ENCODE measurements at places on chromosomes 3 and 15.

DNA sequence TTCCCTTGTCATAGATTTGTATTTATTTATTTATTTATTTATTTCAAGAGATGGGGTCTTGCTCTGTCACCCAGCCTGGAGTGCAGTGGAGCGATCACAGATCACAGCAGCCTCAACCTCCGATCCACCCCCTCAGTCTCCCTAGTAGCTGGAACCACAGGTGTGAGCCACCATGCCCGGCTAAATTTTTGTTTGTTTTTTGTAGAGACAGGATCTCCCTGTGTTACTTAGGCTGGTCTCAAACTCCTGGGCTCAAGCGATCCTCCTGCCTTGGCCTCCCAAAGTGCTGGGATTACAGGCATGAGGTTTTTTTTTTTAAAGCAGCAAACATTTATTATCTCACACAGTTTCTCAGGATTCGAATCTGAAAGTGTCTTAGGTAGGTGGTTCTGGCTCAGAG is 2.5 kb downstream of the TTBK2 start:
- H3K27me3 ChIP-seq = no peaks in the 10 kb centered on the region
- H3K36me3 ChIP-seq = no peaks in the 10 kb centered on the region
- no peak overlapping the region for H3K27ac ChIP-seq
- DNase-seq = no peak
- H3K4me3 ChIP-seq = no peak overlapping the region

DNA sequence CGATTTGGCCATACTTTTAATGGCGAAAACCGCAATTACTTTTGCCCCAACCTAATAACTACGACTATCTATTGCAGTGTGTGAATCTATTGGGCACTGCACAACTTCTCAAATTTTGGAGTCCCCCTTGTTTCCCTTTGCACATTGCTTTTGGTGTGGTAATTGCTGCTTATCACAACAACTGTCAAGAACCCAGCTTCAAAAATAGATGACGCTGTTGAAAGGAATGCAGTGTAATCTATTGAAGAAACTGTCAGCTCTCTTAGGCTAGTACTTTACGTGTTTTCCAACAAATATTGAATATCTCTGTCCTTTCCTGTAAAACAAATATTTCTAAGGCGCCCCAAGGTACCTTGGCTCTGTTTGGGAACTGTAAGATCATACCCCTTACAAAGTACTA is 222.8 kb upstream of the UBE2E2 start:
- H3K4me3 ChIP-seq = no peak overlapping the region
- no peak for DNase-seq
- no peaks in the 10 kb centered on the region for H3K36me3 ChIP-seq
- H3K27me3 ChIP-seq = no peaks in the 10 kb centered on the region

DNA sequence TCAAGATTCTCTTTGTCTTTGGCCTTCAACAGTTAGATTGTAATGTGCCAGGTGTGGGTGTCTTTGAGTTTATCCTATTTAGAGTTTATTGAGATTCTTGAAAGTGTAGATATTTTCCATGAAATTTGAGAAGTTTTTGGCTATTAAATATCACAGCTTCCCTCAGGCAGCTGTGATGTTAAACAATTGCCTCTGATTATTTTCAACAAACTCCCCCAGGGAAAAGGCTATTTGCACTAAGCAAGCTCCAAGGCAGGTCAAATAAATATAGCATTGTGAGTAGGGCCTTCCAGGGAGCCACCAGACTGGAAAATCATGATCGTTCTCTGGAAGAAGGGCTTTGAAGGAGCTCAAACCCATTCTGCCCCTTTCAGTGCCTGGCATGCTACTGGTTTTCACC is 107.0 kb downstream of the EEFSEC start:
- no peaks in the 10 kb centered on the region for H3K4me1 ChIP-seq
- H3K4me3 ChIP-seq = no peak overlapping the region
- no peaks in the 10 kb centered on the region for H3K27me3 ChIP-seq
- peaks cover 9% of the 10 kb centered on the region for H3K36me3 ChIP-seq

- no peak overlapping the region for H3K4me3 ChIP-seq
- no peak for DNase-seq
- no peaks in the 10 kb centered on the region for H3K27me3 ChIP-seq
- no peak overlapping the region for H3K27ac ChIP-seq
- H3K36me3 ChIP-seq = no peaks in the 10 kb centered on the region
Observed at GRCh38 chr3:193563426-193563825, 8.7 kb upstream of the ATP13A4 start.

GRCh38 chr15:63258658-63259057 is 18.7 kb upstream of the APH1B start:
- no peak overlapping the region for H3K27ac ChIP-seq
- no peaks in the 10 kb centered on the region for H3K27me3 ChIP-seq
- no peak overlapping the region for H3K4me3 ChIP-seq

DNA sequence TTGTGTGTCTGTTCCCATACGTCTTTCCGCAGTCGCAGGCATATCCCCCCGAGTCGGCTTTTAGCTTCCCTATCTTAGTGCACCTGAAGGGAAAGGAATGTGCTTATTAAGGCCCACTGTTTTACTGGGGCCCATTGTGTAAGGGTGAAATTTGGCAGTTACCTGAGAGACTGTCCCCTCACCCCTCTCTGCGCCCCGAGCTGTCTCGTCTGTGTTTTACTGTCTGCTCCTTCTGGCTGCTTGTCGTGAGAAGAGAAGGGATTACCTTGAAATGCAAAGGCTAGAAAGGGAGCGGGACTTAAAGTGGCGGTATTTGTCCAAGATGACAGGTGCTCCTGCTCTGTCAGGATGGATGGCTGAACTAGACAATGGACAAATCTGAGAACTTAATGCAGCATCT is 233.0 kb upstream of the POU1F1 start:
- no peak for DNase-seq
- H3K4me3 ChIP-seq = no peak overlapping the region
- H3K4me1 ChIP-seq = no peaks in the 10 kb centered on the region
- no peaks in the 10 kb centered on the region for H3K36me3 ChIP-seq
- H3K27me3 ChIP-seq = no peaks in the 10 kb centered on the region
- no peak overlapping the region for H3K27ac ChIP-seq

- no peaks in the 10 kb centered on the region for H3K27me3 ChIP-seq
- no peaks in the 10 kb centered on the region for H3K4me1 ChIP-seq
- H3K27ac ChIP-seq = no peak overlapping the region
- H3K36me3 ChIP-seq = no peaks in the 10 kb centered on the region
- no peak for DNase-seq
Observed at GRCh38 chr3:148711981-148712666, 14.4 kb downstream of the AGTR1 start.

GRCh38 chr15:100926971-100927756 is 8.0 kb downstream of the LRRK1 start:
- H3K27me3 ChIP-seq = no peaks in the 10 kb centered on the region
- H3K4me1 ChIP-seq = no peaks in the 10 kb centered on the region
- no peaks in the 10 kb centered on the region for H3K36me3 ChIP-seq
- no peak overlapping the region for H3K27ac ChIP-seq

DNA sequence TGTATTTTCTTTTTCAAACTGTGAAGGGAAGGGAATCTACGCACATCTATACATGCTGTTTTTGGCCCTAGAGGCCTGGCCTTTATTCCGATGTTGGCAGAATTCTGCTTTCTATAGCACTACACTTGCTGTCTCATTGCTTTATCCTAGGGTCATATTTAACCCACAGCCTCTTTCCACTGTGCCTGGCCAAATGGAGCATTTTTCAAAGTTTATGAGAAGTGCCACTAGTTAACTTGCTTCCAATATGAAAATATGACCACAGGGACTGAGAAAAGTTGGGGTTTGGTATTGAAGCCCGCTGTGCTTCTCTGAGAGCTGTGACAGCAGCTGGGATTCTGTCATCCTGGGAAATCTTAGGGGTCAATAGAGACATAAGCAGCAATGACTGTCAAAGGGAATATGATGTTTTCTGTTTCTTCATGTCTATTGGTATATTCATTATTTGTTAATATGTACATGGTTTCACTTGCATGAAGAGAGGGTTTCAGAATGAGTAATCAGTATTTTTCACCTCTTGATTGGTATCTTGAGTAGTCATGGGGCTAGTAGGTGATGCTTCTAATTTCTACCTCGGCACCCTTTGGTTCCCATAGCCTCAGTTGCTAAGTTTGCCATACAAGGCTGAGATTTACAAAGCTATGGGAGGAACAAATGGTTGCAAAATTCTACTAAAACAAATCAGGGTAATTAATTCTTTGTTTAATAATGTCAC is 275.8 kb upstream of the RBMS3 start:
- no peaks in the 10 kb centered on the region for H3K4me1 ChIP-seq
- H3K27ac ChIP-seq = no peak overlapping the region
- no peak for DNase-seq
- no peaks in the 10 kb centered on the region for H3K36me3 ChIP-seq
- H3K27me3 ChIP-seq = no peaks in the 10 kb centered on the region

GRCh38 chr15:51396921-51397320 is 55.5 kb downstream of the GLDN start:
- no peaks in the 10 kb centered on the region for H3K4me1 ChIP-seq
- H3K4me3 ChIP-seq = no peak overlapping the region
- H3K36me3 ChIP-seq = no peaks in the 10 kb centered on the region

GRCh38 chr3:172398484-172398883 is 49.8 kb downstream of the GHSR start:
- no peak overlapping the region for H3K4me3 ChIP-seq
- DNase-seq = no peak
- H3K4me1 ChIP-seq = no peaks in the 10 kb centered on the region
- no peaks in the 10 kb centered on the region for H3K36me3 ChIP-seq

DNA sequence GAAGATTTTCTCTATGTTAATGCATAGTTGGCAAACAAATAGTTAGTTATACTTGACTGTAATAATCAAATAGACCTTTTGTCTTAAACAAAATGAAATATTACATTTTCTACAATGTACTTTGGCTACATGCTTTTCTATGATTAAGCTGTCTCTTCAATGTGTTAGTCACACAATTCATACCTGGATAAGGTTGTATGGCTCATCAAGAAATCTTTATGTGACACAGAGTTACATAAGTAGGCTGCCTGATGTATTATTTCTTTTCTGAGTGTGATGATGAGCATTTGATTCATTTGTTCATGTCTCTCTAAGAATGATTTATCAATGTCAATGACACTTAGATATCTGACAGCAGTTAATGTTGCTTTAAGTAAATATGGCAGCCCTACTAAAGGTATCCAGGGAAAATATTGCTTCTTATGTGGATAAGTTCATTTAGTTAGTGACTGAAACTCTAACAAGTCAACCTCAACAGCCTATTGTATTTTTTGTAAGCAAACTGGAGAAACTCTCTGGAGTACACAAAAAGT is 157.4 kb upstream of the SOX2 start:
- no peaks in the 10 kb centered on the region for H3K27me3 ChIP-seq
- no peak overlapping the region for H3K27ac ChIP-seq
- H3K36me3 ChIP-seq = no peaks in the 10 kb centered on the region
- H3K4me3 ChIP-seq = no peak overlapping the region
- no peaks in the 10 kb centered on the region for H3K4me1 ChIP-seq

GRCh38 chr15:60414016-60414682 is 16.4 kb upstream of the ANXA2 start:
- no peak overlapping the region for H3K27ac ChIP-seq
- H3K4me1 ChIP-seq = peaks cover 4% of the 10 kb centered on the region
- DNase-seq = no peak
- H3K4me3 ChIP-seq = no peak overlapping the region
- H3K27me3 ChIP-seq = no peaks in the 10 kb centered on the region

DNA sequence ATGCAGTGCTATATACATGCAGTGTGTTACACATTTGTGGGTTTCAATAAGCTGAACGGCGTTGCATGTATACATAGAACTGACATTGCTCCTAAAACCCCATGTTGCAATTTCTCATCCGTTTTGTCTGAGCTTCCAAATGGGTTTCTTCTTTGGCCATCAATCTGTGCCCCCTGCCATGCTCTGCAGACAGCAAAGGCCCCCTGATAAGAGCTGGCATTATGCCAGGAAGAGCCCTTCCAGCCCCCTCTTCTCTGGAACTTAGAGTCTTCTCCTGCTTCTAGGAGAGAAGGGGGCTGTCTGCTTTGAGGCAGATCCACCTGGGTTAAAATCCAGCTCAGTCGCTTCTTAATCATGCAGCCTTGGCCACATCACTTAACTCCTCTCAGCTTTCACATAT is 254.0 kb downstream of the SLCO3A1 start:
- DNase-seq = no peak
- H3K4me3 ChIP-seq = no peak overlapping the region
- H3K4me1 ChIP-seq = no peaks in the 10 kb centered on the region
- H3K27ac ChIP-seq = no peak overlapping the region

GRCh38 chr15:25701721-25702465 is 161.2 kb downstream of the ATP10A start:
- no peak overlapping the region for H3K4me3 ChIP-seq
- H3K27me3 ChIP-seq = no peaks in the 10 kb centered on the region
- peaks cover 5% of the 10 kb centered on the region for H3K36me3 ChIP-seq
- no peak overlapping the region for H3K27ac ChIP-seq

DNA sequence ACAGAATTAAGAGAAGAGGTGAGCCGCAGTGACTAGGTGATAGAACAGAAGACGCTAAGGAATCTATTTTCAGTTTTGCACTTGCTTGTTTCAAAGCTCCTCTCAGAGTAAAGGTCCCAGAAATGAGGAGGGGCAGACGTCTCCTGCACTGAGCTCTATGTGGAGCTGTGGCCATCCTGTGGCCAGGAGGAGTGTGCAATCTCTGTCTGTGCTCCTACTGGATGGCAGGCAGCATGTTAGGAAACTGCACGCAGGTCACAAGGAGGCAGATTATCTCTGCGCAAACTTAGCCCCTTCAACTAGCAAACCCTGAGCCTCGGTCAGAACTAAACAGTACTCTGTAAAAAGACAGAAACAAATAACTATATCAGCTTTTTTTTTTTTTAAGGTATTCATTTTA is 31.1 kb upstream of the PPIB start:
- no peak overlapping the region for H3K4me3 ChIP-seq
- H3K36me3 ChIP-seq = peaks cover 12% of the 10 kb centered on the region
- H3K27ac ChIP-seq = no peak overlapping the region
- no peaks in the 10 kb centered on the region for H3K4me1 ChIP-seq
- DNase-seq = no peak

- no peaks in the 10 kb centered on the region for H3K4me1 ChIP-seq
- no peak for DNase-seq
- H3K27ac ChIP-seq = no peak overlapping the region
- H3K27me3 ChIP-seq = no peaks in the 10 kb centered on the region
Observed at GRCh38 chr3:89584398-89584797, 477.0 kb downstream of the EPHA3 start.

GRCh38 chr3:85433319-85433718 is 474.5 kb downstream of the CADM2 start:
- H3K36me3 ChIP-seq = no peaks in the 10 kb centered on the region
- H3K4me3 ChIP-seq = no peak overlapping the region
- no peaks in the 10 kb centered on the region for H3K4me1 ChIP-seq
- DNase-seq = no peak
- H3K27me3 ChIP-seq = no peaks in the 10 kb centered on the region

DNA sequence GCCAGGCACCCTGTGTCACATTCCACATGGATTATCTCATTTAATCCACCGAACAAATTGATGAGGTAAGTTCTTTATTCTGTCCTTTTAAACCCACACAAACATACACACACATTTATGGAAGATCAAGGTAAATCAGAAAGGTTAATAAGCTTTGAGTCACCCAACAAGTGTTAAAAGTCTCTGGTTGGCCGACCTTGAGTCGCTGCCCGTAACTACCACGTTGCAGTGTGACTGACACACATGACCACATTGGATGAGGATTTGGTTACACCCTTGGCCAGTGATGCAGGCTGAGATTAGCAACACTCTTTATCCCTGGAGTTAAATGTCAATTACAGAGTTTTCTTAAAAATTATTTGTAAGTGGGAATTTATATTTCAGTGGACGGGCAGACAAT is 19.2 kb downstream of the FOXP1 start:
- no peak for DNase-seq
- H3K4me3 ChIP-seq = no peak overlapping the region
- H3K36me3 ChIP-seq = no peaks in the 10 kb centered on the region
- H3K27ac ChIP-seq = no peak overlapping the region
- H3K4me1 ChIP-seq = no peaks in the 10 kb centered on the region
- no peaks in the 10 kb centered on the region for H3K27me3 ChIP-seq

GRCh38 chr3:29226706-29227105 is 54.2 kb upstream of the RBMS3 start:
- DNase-seq = no peak
- H3K4me3 ChIP-seq = no peak overlapping the region
- H3K4me1 ChIP-seq = no peaks in the 10 kb centered on the region
- H3K27ac ChIP-seq = no peak overlapping the region

Measured in CD4-positive, alpha-beta memory T cell (primary cell).